Muscle of leg (tissue), 16 donors: ENCODE measurements at places on chromosomes 16 and 17.

DNA sequence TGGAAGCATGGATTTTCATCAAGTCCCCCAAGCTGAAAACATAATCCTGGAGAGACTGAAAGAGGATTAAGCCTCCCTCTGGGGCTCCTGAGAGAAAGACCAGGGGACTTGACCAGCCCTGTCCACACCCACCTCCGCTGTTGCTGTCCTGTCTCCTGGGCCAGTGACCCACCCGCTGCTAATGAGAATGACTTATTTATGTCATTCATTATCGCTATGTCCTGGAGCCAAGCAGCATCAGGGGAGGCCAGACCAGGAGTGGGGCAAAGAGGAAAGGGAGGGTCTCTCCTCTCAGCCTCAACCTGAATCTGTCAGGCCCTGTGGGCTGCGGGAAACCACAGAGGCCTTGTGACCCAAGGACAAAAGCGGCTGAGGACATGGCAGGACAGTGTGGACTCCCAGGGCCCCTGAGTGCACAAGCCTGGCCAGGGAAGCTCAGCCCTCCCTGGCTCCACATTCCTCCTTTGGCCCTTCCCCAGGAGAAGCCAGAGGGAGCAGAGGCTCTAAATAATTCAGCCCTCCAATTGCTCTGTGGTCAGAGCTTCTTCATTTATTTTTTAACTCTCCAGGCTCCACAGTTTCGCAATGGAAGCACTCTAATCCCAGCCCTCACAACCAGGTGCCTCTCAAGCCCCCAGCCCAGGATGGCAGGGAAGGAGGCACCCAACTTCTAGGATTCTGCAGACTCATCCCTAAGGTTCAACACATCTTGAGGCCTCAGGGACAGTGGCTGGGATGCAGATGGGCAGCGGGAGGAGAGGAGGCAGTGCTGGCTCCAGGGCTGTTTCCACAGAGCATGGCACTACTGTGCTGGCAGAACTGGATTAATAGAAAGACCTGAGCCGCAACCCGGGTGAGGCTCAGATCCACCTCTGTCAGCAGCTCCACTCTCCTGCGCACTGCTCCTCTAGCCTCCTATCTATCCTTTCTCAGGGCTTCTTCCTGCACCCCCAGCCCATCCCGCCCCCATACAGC, 19.1 kb downstream of the CUEDC1 start:
- no peaks in the 10 kb centered on the region for H3K27me3 ChIP-seq
- no peaks in the 10 kb centered on the region for H3K36me3 ChIP-seq
- peaks cover 74% of the 10 kb centered on the region for H3K4me1 ChIP-seq

DNA sequence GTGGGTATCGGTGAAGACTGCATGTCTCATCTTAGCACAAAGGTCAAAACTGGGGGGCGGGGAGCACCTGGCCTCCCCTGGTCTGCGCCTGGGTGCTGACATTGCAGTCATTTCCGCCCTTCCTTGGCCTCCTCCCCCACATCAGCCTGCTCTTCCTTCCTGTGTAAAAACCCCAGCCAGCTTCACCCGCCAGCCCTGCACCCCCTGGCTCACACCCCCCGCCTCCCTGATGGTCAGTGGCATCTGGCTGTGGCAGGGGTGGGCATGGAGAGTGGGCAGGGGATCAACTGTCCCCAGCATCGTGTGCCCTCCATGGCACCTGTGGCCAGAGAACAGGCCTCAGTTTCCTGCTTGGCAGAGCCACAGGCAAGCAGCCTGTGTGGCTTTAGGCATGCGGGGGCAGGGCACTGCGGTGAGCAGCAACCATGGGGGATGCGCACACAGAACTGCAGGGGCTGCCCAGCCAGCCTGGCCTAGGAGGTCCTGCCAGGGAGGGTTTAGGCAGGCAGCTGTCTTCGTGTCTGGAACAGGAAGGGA, 26.5 kb upstream of the LASP1NB start:
- no peak overlapping the region for H3K4me3 ChIP-seq
- peaks cover 60% of the 10 kb centered on the region for H3K4me1 ChIP-seq
- H3K36me3 ChIP-seq = peaks cover 79% of the 10 kb centered on the region
- no peaks in the 10 kb centered on the region for H3K27me3 ChIP-seq

DNA sequence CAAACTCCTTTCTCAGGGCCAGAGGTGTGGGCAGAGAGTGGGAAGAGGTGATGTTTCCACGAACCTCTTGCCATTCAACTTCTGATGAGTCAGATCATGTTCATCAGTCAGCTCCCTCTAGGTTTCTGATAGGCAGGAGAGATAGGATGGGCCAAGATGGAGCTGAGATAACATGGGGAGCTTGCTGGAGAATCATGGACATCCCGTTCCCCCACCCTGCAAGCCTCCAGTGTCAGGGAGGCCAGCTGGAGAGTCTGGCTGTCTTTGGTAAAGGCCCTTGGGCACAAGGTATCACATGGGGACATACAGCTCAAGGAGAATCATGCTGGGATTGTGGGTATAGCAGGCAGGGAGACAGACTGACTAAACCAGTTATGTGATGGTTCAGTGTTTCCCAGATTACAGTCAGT, 136.0 kb upstream of the IRX3 start:
- H3K27me3 ChIP-seq = peaks cover 3% of the 10 kb centered on the region
- DNase-seq = no peak
- H3K27ac ChIP-seq = no peak overlapping the region
- no peaks in the 10 kb centered on the region for H3K36me3 ChIP-seq
- no peaks in the 10 kb centered on the region for H3K4me1 ChIP-seq

DNA sequence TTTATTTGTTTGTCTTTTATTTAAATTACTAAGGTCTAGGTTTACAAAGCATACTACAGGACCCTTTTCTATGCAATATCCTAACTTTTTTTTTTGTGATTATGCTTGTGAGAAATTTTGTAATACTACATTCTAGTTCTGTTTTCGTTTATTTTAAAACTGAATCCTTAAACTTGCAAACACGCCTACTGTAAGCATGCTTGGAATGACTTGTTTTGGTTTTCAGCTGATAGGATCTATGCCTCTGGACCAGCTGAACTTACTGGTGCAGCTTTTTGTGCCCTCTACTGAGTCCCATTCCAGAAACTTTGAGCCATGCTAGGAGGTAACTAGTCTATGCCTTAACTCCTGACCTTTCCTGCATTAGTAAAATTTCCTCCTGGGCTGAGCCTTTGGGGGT, 6.0 kb downstream of the PDP2 start:
- peaks cover 19% of the 10 kb centered on the region for H3K36me3 ChIP-seq
- H3K27ac ChIP-seq = no peak overlapping the region
- no peaks in the 10 kb centered on the region for H3K27me3 ChIP-seq
- DNase-seq = no peak
- H3K4me1 ChIP-seq = no peaks in the 10 kb centered on the region
- no peak overlapping the region for H3K4me3 ChIP-seq

GRCh38 chr16:51276336-51276735, 125.3 kb upstream of the SALL1 start:
- no peak overlapping the region for H3K4me3 ChIP-seq
- no peak overlapping the region for H3K27ac ChIP-seq
- H3K27me3 ChIP-seq = no peaks in the 10 kb centered on the region
- DNase-seq = no peak

- no peak for DNase-seq
- H3K36me3 ChIP-seq = no peaks in the 10 kb centered on the region
- no peak overlapping the region for H3K27ac ChIP-seq
- no peaks in the 10 kb centered on the region for H3K27me3 ChIP-seq
Observed at GRCh38 chr17:71085238-71086033, 916.1 kb downstream of the KCNJ2 start.

GRCh38 chr17:48102798-48103715, 1.8 kb upstream of the CBX1 start:
- H3K4me3 ChIP-seq = no peak overlapping the region
- DNase-seq = peak; percentile 66
- H3K4me1 ChIP-seq = peaks cover 16% of the 10 kb centered on the region
- H3K36me3 ChIP-seq = no peaks in the 10 kb centered on the region
- no peaks in the 10 kb centered on the region for H3K27me3 ChIP-seq

GRCh38 chr17:29039764-29040598, 3.0 kb upstream of the PIPOX start:
- no peaks in the 10 kb centered on the region for H3K36me3 ChIP-seq
- peak; percentile 72 for DNase-seq
- peaks cover 33% of the 10 kb centered on the region for H3K27me3 ChIP-seq
- H3K4me1 ChIP-seq = peaks cover 24% of the 10 kb centered on the region
- no peak overlapping the region for H3K27ac ChIP-seq

DNA sequence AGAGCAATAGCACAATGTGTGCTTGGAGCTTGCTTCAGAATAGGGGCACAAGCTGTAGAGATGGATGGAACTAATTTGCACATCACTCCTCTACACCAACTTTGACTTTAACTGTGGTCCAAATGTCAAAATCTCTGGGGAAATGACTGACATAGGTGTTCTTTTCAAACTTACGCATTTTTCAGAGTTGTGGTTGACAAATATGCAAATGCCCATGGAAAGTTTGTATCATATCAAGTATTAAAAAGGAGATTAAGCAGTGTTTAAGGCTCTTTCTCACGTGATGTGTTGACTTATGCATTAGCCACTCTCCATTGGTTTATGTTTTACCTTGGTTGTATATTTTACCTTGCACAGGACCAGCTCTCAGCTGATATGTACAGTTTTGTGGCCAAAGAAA, 77.1 kb downstream of the ELAC2 start:
- no peaks in the 10 kb centered on the region for H3K4me1 ChIP-seq
- H3K27me3 ChIP-seq = no peaks in the 10 kb centered on the region
- no peaks in the 10 kb centered on the region for H3K36me3 ChIP-seq
- DNase-seq = no peak

GRCh38 chr17:7881276-7882054, 7.1 kb upstream of the CHD3 start:
- H3K27me3 ChIP-seq = no peaks in the 10 kb centered on the region
- no peak overlapping the region for H3K27ac ChIP-seq
- H3K4me1 ChIP-seq = peaks cover 21% of the 10 kb centered on the region
- DNase-seq = peak; percentile 59

GRCh38 chr16:10171221-10171620, 11.0 kb downstream of the GRIN2A start:
- no peak for DNase-seq
- no peak overlapping the region for H3K27ac ChIP-seq
- H3K4me1 ChIP-seq = no peaks in the 10 kb centered on the region
- no peak overlapping the region for H3K4me3 ChIP-seq

DNA sequence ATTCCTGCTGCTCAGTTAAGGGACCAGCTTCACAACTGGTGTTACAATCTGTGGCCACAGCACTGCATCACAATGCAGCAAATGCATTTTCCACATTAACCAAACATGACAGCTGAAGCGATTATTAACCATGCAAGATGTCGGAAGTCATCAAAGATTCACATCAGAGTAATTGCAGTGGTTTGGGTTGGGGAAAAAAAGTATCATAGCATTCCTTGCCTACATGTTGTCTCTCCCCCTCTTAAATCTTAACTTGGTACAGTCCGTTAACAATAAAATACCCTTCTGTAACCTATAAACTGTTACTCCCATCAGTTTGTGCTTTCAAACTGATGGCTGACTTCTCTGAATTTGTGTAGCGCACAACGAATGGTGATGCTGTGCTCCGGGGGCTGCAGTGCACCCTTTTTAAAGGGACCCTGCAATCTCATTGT, 51.6 kb downstream of the NUP93 start:
- H3K4me1 ChIP-seq = no peaks in the 10 kb centered on the region
- H3K36me3 ChIP-seq = no peaks in the 10 kb centered on the region
- H3K27ac ChIP-seq = no peak overlapping the region
- H3K4me3 ChIP-seq = no peak overlapping the region
- H3K27me3 ChIP-seq = no peaks in the 10 kb centered on the region
